Purkinje cell (primary cell): ENCODE measurements at places on chromosomes 3 and 15. TPM values are rescaled to one million over a fixed set of nuclear protein-coding genes. Genes with fewer than 3 reads are reported as not detected.

The TBC1D2B gene
- 1.6 and 5.3 TPM in 2 replicates for polyA plus RNA-seq

The GOLGA8K gene
- not detected in 2 replicates for polyA plus RNA-seq

The FMN1 gene
- polyA plus RNA-seq: 0.91 TPM in 1 of 2 replicates, not detected in the other

The GABRG3 gene
- 3.3 and 4.7 TPM in 2 replicates for polyA plus RNA-seq

The UROC1 gene
- not detected in 2 replicates for polyA plus RNA-seq

The FAM98B gene
- 22.8 and 30.1 TPM in 2 replicates for polyA plus RNA-seq

The TNFSF10 gene
- 0.30 TPM in 1 of 2 replicates, not detected in the other for polyA plus RNA-seq

The FEZF2 gene
- 3.8 TPM in 1 of 2 replicates, not detected in the other for polyA plus RNA-seq

The FGD5 gene
- polyA plus RNA-seq: 0.09 and 0.57 TPM in 2 replicates

The ATOSA gene
- polyA plus RNA-seq: 59.0 and 62.0 TPM in 2 replicates

The KNSTRN gene
- polyA plus RNA-seq: 9.6 and 11.4 TPM in 2 replicates

The KBTBD8 gene
- polyA plus RNA-seq: 1.5 and 12.0 TPM in 2 replicates

The CACNA2D2 gene
- polyA plus RNA-seq: 39.3 and 63.3 TPM in 2 replicates

The GOLGA8M gene
- polyA plus RNA-seq: not detected in 2 replicates

The EID1 gene
- polyA plus RNA-seq: 141 and 167 TPM in 2 replicates

The PP2D1 gene
- polyA plus RNA-seq: not detected in 2 replicates

The FBXO40 gene
- polyA plus RNA-seq: 0.84 and 1.2 TPM in 2 replicates

The LARP6 gene
- polyA plus RNA-seq: 7.5 and 8.0 TPM in 2 replicates

The KBTBD13 gene
- not detected in 2 replicates for polyA plus RNA-seq

The SLC28A1 gene
- polyA plus RNA-seq: not detected in 2 replicates

The RAMAC gene
- 30.1 and 46.6 TPM in 2 replicates for polyA plus RNA-seq

The ARL6IP5 gene
- 241 and 392 TPM in 2 replicates for polyA plus RNA-seq

The OIP5 gene
- 2.1 TPM in 1 of 2 replicates, not detected in the other for polyA plus RNA-seq

The RPS27L gene
- polyA plus RNA-seq: 141 and 160 TPM in 2 replicates

The CFAP100 gene
- not detected in 2 replicates for polyA plus RNA-seq

The CCDC33 gene
- not detected in 2 replicates for polyA plus RNA-seq

The RNF111 gene
- polyA plus RNA-seq: 19.6 and 33.2 TPM in 2 replicates

The WNT7A gene
- polyA plus RNA-seq: 0.69 TPM in 1 of 2 replicates, not detected in the other

The GNAT1 gene
- not detected in 2 replicates for polyA plus RNA-seq

The LRRC31 gene
- 0.98 and 1.9 TPM in 2 replicates for polyA plus RNA-seq

The MYZAP gene
- polyA plus RNA-seq: 3.5 TPM in 1 of 2 replicates, not detected in the other

The PLAAT1 gene
- polyA plus RNA-seq: 1.6 and 8.3 TPM in 2 replicates

The STRA6 gene
- not detected in 2 replicates for polyA plus RNA-seq

The LTF gene
- not detected in 2 replicates for polyA plus RNA-seq

The CCR8 gene
- not detected in 2 replicates for polyA plus RNA-seq

The UPK1B gene
- polyA plus RNA-seq: not detected in 2 replicates

The COLQ gene
- not detected in 2 replicates for polyA plus RNA-seq

The C3orf52 gene
- polyA plus RNA-seq: not detected in 2 replicates

The CIP2A gene
- polyA plus RNA-seq: 2.1 and 5.3 TPM in 2 replicates

The FAM240A gene
- not detected in 2 replicates for polyA plus RNA-seq

The ANKUB1 gene
- polyA plus RNA-seq: not detected in 2 replicates

The CTXN2 gene
- 3.8 and 4.9 TPM in 2 replicates for polyA plus RNA-seq

The ISLR2 gene
- 0.23 TPM in 1 of 2 replicates, not detected in the other for polyA plus RNA-seq

The PLSCR5 gene
- not detected in 2 replicates for polyA plus RNA-seq

The BCL2A1 gene
- polyA plus RNA-seq: not detected in 2 replicates

The MYD88 gene
- not detected in 2 replicates for polyA plus RNA-seq

The C15orf62 gene
- polyA plus RNA-seq: 0.21 TPM in 1 of 2 replicates, not detected in the other

The PRSS50 gene
- not detected in 2 replicates for polyA plus RNA-seq

The MUSTN1 gene
- 4.2 and 7.6 TPM in 2 replicates for polyA plus RNA-seq
